ENCODE measurements at places on chromosomes 13 and 19.
A peak's percentile ranks its signal among the peaks of the same experiment; 100 is the strongest.

- no peak for DNase-seq
These were observed 7.0 kb upstream of the LILRA1 start for GRCh38 chr19:54586397-54586796.

GRCh38 chr13:36998624-36999041, 507 bp downstream of the ALG5 start:
- no peak for DNase-seq

DNA sequence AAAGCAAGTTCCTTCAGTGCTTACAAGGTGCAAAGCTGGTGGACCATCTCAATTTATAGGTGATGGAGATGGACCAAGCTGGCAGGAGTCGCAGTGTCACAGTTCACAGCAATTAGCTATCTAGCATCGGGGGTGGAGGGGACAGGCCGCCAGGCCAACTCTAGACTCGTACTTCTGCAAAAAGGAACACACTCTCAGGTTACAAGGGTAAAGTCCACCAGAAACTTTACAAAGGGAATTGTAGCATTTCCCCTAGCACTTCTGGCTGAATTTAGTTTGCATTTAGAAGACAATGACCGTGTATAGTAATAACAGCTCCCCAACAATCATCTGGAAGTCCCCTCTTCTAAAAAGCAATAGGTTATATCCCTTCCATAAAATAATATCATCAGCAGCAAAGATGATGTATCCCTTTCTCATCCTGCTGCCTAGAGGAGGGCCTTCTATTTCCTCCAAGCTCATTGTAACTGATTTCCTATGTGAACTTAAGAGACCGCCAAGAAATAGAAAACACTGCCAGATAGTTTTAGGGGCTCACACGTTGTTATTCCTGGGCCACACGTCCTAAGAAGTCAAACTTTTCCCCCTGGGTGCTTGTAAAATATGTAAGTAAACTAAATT, 8.5 kb upstream of the DOCK9 start:
- no peak for DNase-seq

DNA sequence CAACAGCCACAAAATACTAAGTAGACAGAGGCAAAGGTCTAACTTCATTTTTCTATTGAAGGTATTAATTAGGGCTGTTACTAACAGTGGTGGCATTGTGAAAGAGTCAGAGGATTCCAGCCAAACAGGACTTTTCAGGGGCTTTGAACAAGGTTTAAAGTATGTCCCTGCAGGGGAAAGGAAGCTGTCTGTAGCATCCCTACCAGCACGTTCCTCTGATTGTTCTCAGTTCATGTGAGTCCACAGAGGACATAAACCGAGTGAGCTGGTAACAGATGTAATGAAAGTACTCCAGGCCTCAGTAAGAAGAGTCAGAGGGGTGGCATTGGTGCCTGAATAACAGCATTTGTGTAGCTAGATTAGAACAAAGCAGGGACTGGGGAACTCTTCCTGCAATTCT, 15.3 kb upstream of the SPATA13 start:
- no peak for DNase-seq

GRCh38 chr13:57823704-57824103, 192.2 kb downstream of the PCDH17 start:
- no peak for DNase-seq

GRCh38 chr19:33988601-33989000, 183.7 kb upstream of the LSM14A start:
- no peak for DNase-seq

- DNase-seq: no peak
These were observed 107.4 kb upstream of the CSNK1A1L start for GRCh38 chr13:37212826-37213225.

- no peak for DNase-seq
These were observed 1315.4 kb downstream of the PCDH9 start for GRCh38 chr13:65914716-65915115.

GRCh38 chr19:46885411-46885810, 24.6 kb downstream of the ARHGAP35 start:
- DNase-seq: no peak

- DNase-seq: no peak
These were observed 129.1 kb downstream of the URI1 start for GRCh38 chr19:30070968-30071632.

- DNase-seq: no peak
These were observed 27.3 kb downstream of the RUBCNL start for GRCh38 chr13:46359714-46360113.

GRCh38 chr13:30862707-30863106, 43.4 kb upstream of the MEDAG start:
- no peak for DNase-seq

GRCh38 chr13:112893207-112893569, 75.8 kb upstream of the MCF2L start:
- DNase-seq: no peak

DNA sequence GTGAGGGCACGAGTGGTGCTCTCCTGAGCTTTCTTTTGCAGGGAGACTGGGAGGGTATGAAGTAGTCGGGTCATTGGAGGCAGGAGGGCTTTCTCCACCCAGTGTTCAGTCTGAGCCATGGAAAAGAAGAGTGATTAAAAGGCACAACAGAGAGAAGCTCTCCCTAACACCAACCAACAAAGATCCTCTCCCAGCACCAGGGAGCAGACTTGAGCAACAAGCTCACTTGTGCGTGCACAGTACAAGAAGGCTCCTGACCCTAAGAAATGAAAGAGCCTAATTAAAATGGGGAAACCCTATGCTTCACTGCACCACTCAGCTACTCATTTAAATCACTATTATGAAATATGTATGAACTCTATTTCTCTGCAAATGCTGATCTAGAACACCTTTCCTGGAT, 276.3 kb upstream of the SOX21 start:
- DNase-seq: no peak

- DNase-seq: no peak
These were observed 9.5 kb upstream of the AMER2 start for GRCh38 chr13:25181597-25181996.

DNA sequence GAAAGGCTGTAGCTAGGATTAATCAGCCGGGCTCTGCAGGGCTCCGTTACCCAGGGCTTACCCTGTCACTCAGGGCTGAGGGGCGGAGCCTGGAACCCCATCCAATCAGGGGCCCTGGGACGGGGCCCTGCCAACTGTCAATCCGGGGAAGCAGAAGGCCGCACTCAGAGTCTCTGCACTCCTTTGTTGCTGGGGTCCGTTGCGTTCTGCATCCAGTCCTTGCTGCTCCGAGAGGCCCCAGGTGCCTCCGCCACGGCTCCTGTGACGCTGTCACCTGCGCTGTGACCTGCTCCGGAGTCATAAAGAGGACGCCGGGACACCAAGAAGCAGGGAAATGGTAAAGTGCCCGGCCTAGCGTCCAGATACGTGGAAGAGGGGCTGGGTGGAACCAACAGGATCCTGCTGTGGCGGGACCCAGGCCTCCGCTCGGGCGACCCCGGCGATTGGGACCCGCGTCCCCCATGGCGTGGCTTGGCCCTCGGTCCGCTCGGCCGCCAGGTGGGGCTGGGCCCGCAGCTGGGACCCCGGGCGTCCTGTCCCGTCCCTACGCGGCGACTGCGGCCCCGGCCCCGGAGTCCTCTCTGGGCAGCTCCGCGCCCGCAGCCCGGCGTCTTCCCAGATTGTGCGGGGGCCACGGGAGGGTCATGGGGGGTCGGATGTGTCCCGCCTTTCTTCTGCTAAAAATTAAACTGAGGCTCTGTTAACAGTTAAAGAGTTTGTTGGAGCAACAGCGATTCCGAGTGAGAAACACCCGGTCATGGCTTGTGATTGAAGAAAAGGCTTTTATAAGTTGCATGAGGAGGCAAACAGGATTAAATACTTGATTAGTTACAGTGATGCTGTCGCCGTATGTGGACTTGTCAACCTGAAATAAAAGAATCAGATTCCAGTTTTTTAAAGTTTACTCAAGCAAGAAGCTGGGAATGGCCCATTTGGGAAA, at the start of gene ZNF491:
Gene ZNF491, plus strand, starts transcription at position 133 of the 940 bp plus-strand sequence. CDS start 7,431 bp downstream, outside the sequence.
- peak; percentile 74 for DNase-seq

- no peak for DNase-seq
These were observed 4.5 kb upstream of the CADM4 start for GRCh38 chr19:43644181-43644580.

- no peak for DNase-seq
These were observed 41.2 kb downstream of the RUBCNL start for GRCh38 chr13:46345866-46346265.

- no peak for DNase-seq
These were observed 54.6 kb downstream of the SPATA13 start for GRCh38 chr13:24215126-24215525.

- no peak for DNase-seq
These were observed 5.2 kb downstream of the SYDE1 start for GRCh38 chr19:15112385-15112784.

- DNase-seq: no peak
These were observed 69.0 kb upstream of the PCDH9 start for GRCh38 chr13:67299072-67299635.

DNA sequence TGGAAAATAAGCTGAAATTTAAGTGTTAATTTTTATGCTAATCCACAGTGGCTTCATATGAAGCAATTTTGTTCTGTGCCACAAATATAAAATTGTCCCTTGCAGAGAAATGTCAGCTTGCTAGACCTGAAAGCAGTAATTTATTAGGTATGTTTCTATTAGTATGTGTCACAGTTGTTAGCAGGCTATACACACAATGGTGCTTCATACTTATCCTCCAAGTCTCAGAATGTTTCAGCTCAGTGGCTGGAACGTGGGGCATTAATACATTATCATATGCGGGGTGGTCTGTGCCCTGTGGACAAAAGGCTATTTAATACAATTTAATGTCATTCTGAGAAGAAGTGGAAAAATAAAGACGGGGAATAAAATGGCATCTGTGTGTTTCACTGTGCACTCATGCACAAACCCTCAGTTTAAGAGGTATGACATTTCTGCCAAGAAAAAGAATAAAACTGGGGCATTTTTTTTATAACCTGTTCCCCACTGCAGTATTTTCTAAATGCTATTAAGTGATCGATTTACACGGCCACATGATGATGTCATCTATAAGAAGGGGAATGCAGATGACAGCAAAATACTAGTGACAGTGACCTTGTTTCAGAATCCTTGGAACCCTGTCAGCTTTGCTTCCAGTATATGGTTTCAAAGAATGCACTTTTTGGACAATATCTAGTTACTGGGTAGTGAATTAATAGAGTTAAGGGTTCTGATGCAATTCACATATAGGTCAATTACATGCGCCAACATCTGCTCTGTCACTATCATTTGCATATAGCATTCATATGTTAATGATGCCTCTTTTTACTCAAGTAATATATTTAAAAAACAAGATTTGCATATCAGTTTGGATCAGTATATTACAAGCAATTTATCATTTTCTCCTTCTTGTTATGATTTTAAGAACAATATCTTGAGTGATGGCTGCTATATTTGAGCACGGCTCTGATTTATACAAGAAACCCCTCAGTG, 21.2 kb upstream of the ZNF536 start:
- no peak for DNase-seq
